SW480 (cell line): ENCODE measurements at places on chromosomes 1 and 21.

DNA sequence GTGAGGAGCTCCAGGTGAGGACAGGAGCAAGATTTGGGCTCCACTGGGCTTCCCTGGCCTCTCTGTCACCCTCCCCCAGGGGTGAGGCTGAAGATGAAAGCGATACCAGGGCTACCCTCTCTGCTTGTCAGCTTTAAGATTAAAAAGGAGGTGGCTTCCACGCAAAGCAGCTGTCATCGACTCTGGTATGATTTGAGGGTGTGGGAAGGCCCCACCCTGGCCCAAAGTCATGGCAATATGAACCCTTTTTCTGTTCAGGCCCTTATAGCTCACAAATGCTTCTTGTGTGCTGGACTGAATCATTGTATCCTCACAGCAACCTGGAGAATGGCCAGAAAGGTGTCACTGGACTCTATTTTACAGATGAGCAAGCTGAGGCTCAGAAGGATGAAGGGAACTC is 41.6 kb downstream of the NUAK2 start:
- no peak for DNase-seq

DNA sequence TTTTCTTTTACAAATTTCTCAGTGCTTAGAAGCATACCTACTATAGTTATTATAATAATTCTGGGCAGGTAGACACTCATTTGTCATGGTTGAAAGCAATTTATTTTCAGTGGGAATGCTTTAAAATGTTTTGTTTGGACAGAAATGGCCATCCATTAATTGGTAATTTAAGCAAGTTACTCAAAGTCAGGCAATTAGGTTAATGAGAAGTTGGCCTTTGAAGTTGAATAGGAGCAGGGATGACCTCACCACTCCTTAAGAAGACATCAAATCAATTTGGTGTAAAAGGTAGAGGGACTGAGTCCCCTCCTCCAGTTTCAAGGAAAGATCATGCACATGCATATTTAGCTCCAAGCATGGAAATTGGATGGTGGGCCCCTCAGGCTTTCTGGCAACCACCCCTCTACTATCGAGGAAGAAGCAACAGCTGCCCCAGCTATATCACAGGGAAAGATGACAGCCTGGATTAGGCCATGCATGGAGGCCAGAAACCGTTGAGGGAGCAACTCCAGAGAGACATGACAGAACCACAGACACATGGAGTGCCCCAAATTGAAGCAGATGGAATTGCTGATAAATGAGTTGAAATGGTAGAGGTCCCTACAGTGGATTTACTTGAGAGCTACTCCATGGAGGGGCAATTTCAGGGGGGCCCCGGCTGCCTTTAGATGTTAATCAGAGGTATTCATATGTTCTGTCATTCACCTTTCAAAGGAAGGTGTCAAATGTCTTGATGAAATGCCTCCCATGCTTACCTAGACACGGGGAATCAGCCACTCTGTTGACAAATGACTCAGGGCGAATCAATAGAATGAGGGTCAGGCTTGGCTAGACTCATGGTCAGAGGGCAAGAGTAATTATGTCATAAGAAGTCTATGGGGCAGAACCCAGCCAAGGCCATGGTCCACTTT is 26.7 kb downstream of the HLX start:
- DNase-seq, result no peak

DNA sequence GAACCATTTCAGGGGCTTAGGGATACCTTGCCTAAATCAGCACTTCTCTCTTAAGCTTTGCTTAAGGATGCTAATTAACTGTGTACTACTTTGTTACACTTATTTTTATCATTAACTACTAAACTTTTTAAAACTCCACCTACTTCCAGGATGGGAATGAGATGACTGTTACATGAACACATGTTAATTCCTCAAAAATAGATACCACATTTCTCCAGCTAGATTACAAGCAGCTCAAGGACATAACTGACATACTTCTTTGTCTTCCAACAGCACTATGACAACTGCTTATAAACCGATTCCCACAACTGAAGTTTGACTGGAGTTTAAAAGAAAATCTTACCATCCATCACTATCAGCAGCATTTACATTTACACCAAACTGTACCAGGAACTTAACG is 53.7 kb downstream of the TP53BP2 start:
- no peak for DNase-seq

GRCh38 chr1:185440877-185441276 is 123.8 kb upstream of the IVNS1ABP start:
- no peak for DNase-seq

DNA sequence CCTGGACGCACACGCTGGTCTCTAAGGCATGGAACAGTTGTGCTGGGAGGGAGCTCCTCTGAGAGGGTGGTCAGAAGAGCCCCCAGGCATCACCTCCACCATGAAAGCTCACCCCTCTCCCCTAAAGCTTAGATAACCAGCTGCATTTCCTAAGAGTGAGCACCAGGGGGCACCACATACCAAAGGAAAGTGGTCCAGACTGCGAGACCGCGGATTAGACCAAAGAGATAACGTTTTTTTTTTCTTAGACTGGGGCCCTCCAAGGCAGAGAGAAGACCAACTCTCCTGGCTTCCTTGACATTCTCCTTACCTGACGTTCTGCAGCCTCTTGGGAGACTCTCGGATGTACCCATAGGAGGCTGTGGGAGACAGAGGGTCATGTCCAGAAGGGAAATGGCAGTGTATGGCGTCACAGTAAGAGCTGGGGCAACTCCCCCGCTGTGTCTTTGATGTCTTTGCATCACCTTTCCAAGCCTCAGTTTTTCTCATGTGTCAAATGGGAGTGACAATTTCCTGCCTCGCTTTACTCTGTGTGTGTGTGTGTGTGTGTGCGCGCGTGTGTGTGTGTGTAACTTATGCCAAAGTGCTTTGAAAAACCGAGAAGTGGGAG is 12.3 kb upstream of the IFNLR1 start:
- peak; percentile 58 for DNase-seq

GRCh38 chr1:197981561-197981960 is 64.4 kb downstream of the LHX9 start:
- no peak for DNase-seq

GRCh38 chr1:16296643-16297042 is 55.6 kb downstream of the FBXO42 start:
- no peak for DNase-seq

DNA sequence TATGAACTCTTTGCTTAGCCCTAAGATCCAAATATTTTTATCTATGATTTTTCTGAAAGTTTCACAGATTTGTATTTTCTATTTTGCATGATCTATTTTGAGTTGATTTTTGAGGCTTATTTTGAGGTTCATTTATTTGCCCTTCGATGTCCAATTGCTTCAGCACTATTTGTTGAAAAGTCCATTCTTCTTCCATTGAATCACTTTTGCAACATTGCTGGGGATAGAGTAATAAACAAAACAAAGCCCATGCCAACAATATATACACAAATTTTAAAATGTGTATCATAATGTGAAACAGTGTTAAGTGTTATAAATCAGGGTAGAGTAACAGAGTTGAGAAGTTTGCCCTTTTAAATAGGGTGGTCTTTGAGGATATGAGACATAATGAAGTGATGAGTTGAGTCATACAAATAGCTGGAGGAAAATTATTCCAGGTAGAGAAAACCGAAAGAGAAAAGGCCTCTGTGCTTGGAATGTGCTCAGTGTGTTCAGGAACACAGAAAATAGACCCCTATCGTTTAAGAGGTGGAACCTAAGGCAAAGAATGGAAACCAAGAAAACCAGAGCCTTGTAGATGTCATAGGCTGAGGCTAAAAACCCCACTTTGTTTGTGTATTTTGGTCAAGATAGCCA is 172.7 kb upstream of the NR5A2 start:
- no peak for DNase-seq

- DNase-seq, result no peak
Observed at GRCh38 chr1:14826172-14826636, 227.7 kb downstream of the KAZN start.

DNA sequence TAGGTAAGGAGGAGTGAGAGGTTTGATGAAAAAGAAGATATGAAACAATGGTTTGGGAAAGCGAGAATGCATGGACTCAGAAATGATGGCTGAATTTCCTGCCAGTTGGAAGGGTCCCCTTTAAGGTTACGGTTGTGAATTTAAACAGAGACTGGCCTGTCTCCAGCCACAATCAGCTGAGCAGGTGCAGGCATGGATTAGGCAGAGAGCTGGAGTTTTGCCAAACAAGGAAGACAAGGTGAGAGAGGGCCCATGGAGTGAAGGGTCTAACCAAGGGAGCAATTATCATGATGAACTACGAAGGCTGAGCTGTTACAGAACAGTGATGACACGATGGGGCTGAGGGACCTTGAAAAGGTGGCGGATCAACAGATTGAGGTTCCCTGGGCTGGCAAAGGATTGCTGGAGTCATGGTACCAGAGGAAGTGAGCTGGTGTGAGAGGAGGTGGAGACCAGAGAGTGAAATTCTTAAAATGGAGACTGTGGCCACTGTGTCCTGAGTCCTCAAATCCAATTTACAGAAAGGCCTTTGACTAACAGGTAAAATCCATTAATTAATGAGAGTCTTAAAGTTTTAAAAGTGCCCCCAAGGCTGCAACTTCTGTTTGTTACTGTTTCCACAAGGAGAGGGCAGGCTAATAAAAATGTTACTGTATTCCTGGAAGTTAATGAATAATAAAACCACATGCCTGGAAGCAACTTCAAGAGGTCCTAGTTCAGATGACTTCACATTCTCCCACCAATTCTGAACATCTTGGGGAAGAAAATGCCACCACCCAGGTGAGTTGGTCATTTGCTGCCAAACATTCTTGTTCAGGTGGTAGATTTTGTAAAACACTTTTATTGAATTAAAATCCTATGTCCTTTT is 41.5 kb downstream of the LHX9 start:
- DNase-seq, result no peak

- DNase-seq, result no peak
Observed at GRCh38 chr1:11311816-11312755, 39.1 kb downstream of the UBIAD1 start.

GRCh38 chr1:151255381-151255780 is 847 bp downstream of the PSMD4 start:
- no peak for DNase-seq

GRCh38 chr21:42845296-42845965 is 33.9 kb downstream of the WDR4 start:
- DNase-seq, result no peak

DNA sequence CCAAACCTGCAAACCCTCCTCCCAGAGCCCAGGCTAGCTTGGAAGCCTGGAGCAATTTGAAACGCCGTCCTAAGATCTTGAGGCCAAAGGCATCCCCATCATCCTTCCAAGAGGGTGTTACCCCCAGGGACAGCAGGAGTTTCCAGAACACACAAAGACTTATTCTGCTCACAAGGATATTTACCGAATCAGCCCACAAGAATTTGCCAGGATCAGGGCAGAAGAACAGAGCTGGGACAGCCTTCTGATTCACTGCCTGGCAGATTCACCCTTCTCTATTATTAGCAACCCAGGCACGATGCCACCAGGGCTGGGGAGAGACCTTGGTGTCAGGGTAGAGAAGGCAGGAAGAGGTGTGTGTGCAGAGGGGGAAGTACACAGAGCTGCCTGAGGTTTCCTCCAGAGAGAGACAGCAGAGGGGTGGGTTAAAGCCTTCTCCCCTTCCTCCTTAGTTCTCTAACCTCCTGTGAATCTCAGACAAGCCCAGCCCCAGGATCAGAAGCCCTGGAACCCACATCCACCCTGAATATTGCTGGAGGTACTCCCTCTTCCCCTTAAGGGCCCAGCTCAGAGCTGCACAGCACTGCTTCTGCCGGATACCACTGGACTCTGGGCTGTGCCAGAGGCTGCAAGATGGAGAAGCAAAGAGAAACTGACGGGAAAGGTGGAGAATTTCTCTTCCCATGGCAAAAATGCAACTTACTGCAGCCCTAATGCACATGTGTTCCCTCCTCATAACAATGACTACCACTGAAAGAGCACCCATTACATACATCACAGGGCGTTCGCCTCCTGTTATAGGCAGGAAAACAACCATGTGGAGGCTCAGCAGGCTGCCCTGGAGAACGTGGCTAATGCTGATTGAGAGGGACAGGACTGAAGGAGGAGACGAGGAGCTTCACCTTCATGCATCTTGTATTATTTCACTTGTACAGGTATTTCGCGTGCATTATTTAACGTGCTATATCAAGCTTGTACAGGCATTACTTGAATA is 61.8 kb downstream of the ITPKB start:
- DNase-seq, result no peak

GRCh38 chr1:208910161-208910560 is 666.0 kb upstream of the PLXNA2 start:
- no peak for DNase-seq

GRCh38 chr1:186849271-186849671 is 20.5 kb downstream of the PLA2G4A start:
- no peak for DNase-seq

DNA sequence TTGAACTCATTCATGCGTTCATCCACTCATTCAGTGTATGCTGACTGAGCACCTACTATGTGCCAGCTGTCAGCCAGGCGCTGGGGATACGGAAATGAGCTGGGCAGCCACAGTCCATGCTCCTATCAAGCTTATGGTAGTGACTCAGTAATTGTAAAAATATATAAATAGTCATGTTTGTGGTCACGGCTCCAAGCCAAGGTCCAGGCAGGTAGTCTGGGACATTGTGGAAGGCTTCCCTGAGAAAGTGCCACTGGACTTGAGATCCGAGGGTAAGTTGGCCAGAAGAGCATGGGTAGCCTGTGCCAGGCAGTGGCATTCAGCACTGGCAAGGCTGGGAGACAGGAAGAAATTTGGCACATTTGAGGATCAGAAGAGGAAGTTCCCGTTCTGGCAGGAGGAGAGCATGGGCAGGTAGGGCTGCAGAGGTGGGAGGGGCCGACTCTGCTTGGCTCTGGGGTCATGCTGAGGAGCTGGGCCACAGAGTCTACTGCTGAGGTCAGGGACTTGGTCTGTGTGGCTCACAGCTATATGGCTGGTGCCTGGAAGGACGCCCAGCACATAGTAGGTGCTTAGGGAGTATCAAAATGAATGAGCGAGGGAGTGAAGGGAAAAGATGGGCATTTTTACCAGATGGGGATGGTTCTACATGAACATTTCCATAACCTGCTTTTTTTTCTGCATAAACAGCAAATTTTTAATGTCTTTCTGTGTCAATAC is 6.9 kb downstream of the PTPRF start:
- DNase-seq, result no peak

DNA sequence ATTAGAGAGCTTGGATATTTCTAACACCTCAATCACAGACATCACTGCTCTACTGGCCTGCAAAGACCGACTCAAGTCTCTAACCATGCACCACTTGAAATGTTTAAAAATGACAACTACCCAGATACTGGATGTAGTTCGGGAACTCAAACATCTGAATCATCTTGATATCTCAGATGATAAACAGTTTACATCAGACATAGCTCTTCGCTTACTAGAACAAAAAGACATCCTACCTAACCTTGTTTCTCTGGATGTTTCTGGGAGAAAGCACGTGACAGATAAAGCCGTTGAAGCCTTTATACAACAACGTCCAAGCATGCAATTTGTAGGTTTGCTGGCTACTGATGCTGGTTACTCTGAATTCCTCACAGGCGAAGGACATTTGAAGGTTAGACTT is 45.1 kb downstream of the ZYG11B start:
- no peak for DNase-seq

GRCh38 chr1:119827010-119827409 is 15.8 kb upstream of the REG4 start:
- no peak for DNase-seq

GRCh38 chr21:32888971-32889370 is 117.4 kb upstream of the PAXBP1 start:
- DNase-seq, result no peak

GRCh38 chr1:210263963-210264362 is 31.4 kb downstream of the SERTAD4 start:
- DNase-seq, result no peak

GRCh38 chr1:184052194-184052559 is 647 bp downstream of the TSEN15 start:
- DNase-seq, result no peak

GRCh38 chr1:161763522-161764098 is 2.5 kb upstream of the ATF6 start:
- peak; percentile 51 for DNase-seq
